Right ventricle myocardium superior (tissue), 1 donor: ENCODE measurements at places on chromosomes 11 and 22.

GRCh38 chr11:14340721-14341120, 18.3 kb downstream of the RRAS2 start:
- no peak for DNase-seq

- DNase-seq: no peak
Observed at GRCh38 chr11:134433251-134433650, 21.2 kb upstream of the B3GAT1 start.

DNA sequence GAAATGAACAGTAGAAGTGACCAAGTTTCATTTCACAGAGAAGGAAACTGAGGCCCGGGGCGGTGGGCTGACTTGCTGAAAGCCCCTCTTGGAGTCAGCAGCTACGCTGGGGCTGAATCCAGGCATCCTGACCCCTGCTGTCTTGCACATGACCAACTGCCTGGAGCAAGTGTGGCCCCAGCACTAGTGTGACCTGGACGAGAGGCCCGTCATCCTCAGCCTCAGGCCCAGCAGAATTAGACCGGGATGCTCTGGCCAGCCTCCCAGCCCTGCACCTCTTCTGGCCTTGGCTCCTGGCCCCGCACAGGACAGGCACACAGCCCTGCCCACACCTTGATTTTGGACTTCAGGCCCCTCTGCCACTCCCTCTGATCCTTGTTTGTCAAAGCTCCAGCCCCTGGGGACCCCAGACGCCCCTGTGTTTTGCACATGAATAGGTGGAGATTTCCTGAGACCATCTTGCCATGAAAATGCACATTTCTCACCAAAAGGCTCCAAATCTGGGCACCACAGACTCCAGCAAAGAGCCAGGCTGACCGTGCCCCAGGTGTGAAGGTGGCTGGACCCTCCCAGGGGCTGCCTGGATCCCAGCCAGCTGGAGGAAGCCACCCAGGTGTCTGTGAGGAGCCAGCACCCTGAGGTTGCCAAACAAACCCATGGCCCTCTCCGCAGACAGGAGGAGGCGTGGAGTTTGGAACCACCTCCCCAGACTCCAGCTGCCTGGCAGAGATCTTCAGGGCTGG, 24.9 kb downstream of the FGF4 start:
- DNase-seq: no peak

GRCh38 chr11:68978931-68979594, 1.7 kb downstream of the MRGPRD start:
- peak; percentile 38 for DNase-seq

- DNase-seq: no peak
Observed at GRCh38 chr11:12640926-12641849, 33.0 kb upstream of the TEAD1 start.

GRCh38 chr11:35138943-35139721, at the start of gene CD44:
Gene CD44, plus strand, starts transcription at chr11:35139171. Its CDS starts 133 bp downstream, at chr11:35139304.
- peak; percentile 81 for DNase-seq

GRCh38 chr11:130260080-130260627, 54.6 kb downstream of the ZBTB44 start:
- DNase-seq: no peak

DNA sequence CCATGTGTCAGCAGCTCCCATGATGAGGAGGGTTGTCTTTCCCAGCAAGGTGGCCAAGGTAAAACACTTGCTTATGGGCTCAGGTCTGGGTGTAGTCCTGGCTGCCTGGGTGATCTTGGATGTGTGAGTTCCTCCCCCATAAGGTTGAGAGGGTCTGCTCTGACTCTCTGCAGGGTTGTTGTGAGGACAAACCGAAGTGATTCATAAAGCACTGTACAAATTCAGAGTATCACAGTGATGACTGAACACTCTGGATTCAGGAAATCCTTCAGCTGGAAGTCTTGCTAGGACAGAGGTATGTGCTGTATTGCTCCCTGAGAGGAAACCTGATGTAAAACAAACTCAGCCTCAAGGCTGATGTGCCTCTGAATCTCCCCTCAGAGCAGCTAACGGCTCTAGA, 220.9 kb upstream of the PITPNB start:
- DNase-seq: no peak

DNA sequence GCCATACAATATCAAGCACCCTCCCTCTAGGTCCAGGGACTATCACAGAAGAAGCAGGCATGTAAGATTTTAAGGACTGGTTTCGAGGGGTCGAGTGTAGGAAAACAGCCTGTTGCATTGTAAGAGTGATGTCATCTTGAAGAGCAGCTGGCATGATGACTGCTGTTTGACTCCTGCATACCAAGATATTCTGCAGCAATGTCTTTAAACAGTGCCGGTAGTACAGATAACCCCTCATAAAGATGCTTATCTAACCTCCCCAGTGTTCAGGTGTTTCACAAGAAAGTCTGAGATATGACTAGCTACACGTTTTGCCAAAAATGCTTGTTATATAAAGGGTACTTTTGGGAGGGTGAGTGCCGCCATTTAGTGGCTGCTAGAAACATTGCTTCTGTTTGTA, 12.0 kb downstream of the FAM111A start:
- no peak for DNase-seq

DNA sequence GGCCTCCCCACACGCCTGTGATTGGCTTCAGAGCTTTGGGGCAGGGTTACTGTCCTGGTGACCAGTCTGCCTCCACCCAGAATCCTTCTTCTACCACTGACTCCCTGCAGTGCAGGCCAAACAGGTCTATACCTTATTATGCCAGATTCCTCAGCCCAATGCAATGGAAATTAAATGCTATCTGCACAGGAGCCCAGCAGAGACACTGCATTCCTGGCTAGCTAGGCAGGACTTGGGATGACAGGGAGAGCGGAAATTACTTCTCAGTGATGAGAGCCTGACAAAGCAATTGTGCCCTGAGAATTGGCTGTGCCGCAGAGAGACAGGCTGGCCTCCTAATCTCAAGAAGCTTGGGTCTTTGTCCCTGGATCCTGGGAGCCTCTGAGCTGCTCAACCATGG, 143.8 kb upstream of the NCAM1 start:
- DNase-seq: no peak

DNA sequence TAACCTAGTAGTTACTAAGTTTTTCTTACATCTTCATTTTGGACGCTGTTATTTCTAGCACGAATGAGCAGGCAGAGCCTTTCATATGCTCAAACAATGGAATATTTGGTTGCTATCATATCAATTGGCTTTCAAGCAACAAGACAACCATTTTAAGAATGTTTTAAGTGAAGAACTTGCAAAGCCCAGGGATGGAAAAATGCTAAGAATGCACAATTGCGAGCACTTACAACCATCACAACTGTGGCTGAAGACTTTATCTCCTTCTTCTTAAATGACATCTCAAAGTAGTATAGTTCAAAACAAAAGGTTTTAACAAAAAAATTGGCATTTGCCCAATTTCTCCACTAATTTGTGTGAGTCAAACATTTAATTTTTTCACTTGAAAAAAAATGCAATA, 8.3 kb upstream of the MMP1 start:
- DNase-seq: no peak

DNA sequence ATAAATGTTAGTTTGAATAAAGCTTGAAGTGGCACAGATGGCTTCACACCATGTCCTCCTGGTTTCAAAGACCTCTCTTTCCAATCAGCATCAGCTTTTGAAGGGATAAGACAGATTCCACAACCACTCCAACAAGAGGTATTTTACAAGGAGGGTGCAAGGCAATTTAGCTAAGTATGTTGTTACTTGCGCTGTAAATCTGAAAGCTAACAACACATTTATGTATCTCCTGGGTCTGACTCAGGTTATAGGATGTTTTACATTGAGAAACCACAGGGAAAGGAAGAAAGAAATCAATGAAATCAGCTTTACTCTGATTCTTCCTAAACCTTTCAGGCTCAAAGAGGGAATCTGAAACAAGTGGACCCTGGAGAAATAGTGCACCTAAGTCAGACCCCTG, 12.1 kb downstream of the CWC15 start:
- DNase-seq: no peak

DNA sequence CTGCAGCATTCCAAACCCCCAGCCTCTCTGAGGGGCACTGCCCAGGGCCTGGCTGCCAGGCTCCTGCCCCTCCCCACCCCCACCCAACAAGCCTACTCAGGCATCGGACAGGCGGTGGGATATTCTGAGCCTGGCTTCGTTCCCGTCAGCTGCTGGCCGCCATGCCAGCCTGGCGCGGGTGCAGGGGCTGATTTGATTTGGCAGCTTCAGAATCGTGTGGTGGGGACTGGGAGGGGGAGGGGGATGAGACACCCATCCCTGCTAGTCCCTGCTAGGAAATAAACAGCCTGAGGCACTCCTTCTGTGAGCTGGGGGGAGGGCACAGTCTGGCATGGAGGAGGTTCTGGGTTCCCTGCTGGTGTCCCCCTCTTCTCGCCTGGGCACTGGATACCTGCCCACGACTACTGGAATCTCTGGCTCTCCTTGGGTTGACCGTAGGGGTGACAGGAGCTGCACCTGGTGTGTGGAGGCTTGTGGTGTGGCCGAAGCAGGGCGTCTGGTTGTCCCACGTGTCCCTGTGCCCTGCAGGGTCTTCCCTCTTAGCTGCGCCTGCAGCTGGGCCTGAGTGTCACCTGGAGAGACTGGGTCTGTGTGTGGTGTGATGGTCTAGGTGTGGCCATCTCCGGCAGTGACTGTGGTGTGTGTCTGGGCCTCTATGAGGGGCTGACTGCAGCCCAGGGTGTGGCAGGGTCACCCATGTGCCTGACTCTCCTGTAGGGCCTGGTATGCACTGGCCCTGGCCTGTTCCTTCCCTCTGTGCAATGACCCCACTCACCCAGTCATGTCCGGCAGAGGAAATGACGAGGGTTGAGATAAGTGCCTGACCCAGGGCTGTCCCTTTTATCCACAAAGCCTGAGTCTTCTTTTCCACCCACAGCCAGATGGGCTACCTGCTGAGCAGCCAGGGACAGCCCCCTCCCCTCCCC, 42.2 kb downstream of the PDE2A start:
- peak; percentile 83 for DNase-seq

DNA sequence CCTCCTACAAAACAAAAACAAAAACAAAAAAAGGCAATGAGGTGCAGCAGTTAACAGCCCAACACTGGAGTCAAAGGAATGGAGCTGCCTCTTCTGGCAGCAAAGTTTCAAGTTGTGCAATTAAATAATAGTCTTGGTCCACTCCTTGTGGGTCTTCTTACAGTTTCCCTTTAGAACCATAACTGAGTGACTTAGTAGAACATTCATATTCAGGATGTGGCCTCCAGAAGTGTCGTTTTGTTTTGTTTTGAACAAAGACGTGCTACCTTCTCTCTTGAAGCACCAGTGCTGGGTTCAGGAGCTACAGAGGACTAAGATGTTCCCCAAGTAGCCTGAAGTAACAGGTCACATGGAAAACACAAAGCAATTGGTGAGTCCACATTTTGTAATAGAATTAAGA, 2.0 kb upstream of the JAML start:
- DNase-seq: no peak
